ENCODE measurements at places on chromosomes 5 and 9. TPM values are rescaled to one million over a fixed set of nuclear protein-coding genes. Genes with fewer than 3 reads are reported as not detected.

The IFNA21 gene
- not detected for total RNA-seq

GRCh38 chr9:12930906-12931305 is 156.1 kb downstream of the LURAP1L start:
- no peaks in the 10 kb centered on the region for H3K36me3 ChIP-seq
- no peaks in the 10 kb centered on the region for H3K4me1 ChIP-seq
- no peak overlapping the region for H3K27ac ChIP-seq
- H3K27me3 ChIP-seq, result no peaks in the 10 kb centered on the region
- no peak for DNase-seq

- H3K27ac ChIP-seq, result no peak overlapping the region
- no peaks in the 10 kb centered on the region for H3K4me1 ChIP-seq
- DNase-seq, result no peak
- peaks cover 27% of the 10 kb centered on the region for H3K27me3 ChIP-seq
Measured at GRCh38 chr9:95528908-95529502, 12.2 kb upstream of the PTCH1 start.

DNA sequence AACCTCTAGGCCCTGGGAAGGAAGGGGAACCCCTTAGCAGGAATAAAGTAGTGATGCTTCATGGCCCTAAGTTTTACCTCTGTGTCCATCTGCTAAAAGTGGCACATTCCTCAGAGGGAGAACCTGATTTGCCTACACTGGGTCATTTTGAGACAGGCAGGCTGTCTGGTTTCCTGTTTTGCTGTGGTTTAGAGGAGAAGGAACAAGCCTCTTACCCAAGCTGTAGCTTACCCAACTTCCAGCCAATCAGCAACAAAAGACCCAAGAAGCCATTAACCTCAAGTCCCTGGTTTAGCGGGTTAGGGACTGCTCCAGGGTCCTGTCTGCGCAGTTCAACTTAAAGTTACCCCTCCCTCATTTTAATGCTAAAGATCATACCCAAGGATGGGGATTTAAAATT is 411.0 kb downstream of the MAT2B start:
- H3K27me3 ChIP-seq, result no peaks in the 10 kb centered on the region
- H3K27ac ChIP-seq, result no peak overlapping the region
- H3K4me1 ChIP-seq, result no peaks in the 10 kb centered on the region
- DNase-seq, result no peak
- no peak overlapping the region for H3K4me3 ChIP-seq
- no peaks in the 10 kb centered on the region for H3K36me3 ChIP-seq

DNA sequence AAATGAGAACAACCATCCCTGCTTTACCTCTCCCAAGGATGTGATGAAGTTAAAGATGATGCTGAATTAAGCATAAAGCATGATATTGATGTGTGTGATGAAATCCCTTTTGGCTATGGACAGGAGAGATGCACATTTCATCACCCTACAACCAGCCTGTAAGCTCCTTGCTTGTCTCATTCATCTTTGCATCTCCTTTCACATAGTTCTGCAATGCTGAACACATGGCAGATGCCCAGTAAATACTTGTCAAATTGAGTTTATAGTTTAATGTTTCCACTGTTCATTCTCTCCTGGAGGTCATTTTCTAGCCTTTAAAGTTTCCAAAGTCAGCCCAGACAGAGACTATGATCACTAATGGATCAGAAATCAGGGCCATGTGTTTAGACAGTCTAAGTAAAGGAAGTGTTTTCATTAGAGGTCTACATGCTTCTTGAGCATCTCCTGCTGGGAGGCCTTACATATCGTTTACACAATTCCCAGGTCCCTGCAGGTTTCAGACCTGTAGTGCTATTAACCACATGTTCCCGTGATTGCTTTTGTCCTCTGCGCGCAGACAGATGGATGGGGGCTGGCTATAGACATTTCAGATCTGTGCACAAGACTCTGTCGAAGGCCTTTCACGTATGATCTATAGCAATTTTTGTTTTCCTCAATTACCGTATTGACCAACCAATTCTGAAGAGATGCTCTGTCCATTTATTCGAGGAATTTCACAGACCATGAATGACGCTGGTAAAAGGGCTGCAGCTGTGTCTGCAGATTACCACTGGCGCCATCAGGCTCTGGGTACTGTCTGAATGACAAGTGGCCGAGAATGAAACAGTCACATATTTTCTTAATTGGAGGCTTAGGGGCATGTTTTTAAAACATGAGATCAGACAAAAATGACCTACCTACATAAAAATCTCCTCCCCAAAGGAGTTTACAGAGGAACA is 49.0 kb upstream of the CKMT2 start:
- peak overlapping the region; percentile 59 for H3K27ac ChIP-seq
- no peak for DNase-seq
- H3K36me3 ChIP-seq, result peaks cover 2% of the 10 kb centered on the region

Measured in activated naive CD8-positive, alpha-beta T cell treated with anti-CD3 and anti-CD28 coated beads for 36 hours (primary cell).